ENCODE measurements at places on chromosomes 11 and 22.

- peak; percentile 26 for DNase-seq
These were observed 27.8 kb downstream of the RELT start for GRCh38 chr11:73404048-73404447.

- no peak for DNase-seq
These were observed 73.3 kb upstream of the ALX4 start for GRCh38 chr11:44383246-44383645.

- no peak for DNase-seq
These were observed 55.4 kb downstream of the GRIA4 start for GRCh38 chr11:105665281-105665680.

DNA sequence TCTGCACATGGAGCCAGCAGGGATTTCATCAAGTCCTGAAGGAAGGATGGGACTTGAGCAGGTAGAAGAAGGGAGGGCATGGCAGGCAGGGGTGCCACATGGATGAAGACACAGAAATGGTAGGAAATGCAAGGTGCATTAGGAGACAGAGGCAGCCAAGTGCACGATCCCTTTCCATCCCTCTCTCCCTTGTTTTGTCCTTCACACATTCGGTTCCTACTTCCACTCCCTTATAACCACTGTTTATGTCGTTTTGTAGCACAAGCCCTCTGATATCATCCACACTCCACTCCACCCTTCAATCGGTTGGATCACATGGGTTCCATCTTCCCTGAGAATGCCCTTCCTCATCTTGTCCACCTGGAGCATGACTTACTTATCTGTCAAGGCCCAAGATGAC, 35.2 kb downstream of the IFT27 start:
- DNase-seq: no peak

DNA sequence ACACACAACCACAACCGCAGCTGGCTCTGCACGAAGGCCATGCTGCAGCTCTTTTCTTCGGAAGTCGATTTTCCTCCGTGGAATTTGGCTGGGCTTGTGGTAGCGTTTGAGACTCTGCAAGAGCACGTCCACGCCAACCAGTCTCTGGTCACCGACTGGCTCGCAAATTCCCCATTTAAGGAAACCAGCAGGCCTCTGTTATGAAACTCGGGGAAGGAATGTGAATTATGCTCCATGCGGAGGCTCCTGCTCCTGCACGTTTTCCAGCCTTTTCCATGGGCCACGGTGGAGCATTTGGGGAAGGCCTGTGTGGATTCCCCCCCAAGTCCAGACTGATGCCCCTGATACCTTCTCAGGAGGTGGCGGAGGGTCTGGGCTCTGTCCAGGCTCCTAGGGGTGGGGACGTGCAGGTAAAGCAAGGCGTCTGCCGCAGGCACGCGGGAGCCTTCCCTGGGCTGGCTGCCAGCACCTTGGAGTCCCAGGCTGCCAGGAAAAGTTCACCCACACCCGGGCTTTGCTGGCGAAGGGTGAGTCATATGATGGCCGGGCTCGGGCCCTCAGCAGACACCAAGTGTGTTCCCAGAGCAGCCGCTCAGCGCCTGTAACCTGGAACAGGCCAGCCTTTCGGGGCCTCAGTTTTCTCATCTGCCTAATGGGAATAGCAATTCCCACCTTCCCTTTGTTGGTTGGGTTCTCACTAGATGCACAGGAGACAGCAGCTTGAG, 41.9 kb downstream of the LRP5 start:
- DNase-seq: peak; percentile 57

DNA sequence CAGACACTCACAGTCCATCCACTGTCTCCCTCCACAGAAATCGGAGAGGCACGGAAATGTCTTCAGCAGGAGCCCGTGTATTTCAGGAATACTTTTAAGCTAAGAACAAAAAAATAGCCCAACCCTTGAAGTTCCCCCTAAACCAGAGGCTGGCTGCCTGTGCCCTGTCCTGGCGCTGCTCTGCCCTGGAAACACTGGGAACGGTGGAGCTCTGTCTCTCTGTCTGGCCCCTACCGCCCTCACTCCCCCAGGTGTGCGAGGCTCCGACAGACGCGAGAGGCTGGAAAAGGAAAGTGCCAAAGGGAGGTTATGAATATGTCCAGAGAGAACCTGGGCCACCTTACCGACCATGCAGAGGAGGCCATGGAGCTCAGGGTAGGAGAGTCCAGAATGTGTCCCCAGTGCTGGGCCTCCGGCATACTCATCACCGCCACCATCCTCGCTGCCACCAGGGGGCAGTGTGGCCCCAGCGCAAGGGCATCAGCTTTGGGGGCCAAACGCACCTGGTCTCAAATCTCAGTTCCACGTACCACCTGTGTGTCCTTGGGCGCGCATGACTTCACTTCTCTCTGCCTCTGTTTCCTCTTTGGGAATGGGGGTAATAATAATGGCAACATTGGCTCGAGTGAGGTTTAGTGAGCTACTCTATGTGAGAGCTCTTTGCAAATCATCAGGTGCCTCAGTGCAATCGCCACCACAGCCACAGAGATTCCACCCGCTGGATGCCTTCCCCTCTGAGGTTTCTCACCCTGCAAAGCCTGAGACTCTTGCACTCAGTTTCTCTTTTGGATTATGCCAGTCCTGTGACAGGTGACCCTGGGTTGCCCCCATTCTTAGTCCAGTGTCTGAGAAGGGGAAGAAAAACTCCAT, 10.4 kb upstream of the SLCO2B1 start:
- peak; percentile 30 for DNase-seq

DNA sequence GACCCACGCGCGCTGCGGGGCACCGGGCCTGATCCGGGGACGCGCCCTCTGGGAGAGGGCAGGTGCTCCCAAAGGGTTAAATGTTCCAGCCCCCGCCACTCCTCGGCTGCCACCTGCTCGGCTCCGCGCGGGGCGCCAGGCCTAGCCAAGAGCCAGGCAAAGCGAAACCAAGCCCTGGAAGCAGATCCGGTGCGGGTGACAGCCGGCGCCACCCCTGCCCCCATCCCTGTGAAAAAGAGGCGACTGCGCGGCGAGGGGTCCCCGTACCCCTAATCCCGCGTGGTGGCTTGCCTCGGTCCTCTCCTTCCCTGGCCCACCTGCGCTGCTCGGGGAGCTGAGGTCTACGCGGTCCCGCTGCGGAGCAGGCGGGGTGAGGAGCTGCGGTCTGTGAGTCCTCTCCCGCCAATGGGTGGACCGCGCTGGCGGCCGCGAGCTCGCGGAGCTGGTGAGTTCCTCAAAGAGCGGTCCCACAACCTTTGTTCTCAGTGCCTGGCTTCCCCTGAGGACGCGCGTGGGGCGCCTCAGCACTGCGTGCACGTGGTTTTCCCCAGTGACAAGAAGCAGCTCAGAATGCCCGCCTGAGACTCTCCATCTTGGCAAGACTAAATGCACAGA, at the start of gene ME3:
Gene ME3 (minus strand): TSS at position 610 of the 615 bp plus-strand sequence.
- no peak for DNase-seq

DNA sequence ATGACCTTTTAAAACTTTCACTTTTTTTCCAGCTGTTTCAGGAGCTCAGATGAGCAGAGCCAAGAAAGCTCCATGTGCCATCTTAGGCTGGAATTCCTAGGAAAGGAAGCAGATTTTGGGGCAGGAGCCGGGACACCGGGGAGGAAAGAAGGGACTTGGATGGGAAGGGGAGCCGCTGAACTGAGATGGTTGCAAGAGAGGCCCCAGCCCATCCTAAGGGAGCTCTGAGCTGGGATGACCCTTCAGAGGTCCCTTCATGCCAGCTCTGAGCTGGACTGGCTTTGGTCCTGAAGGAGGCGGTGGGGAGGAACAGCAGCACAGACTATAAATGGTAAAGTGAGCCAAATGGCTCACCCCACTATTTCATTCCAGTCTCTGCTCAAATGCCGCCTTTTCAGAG, 55.2 kb upstream of the SLC22A12 start:
- DNase-seq: no peak

DNA sequence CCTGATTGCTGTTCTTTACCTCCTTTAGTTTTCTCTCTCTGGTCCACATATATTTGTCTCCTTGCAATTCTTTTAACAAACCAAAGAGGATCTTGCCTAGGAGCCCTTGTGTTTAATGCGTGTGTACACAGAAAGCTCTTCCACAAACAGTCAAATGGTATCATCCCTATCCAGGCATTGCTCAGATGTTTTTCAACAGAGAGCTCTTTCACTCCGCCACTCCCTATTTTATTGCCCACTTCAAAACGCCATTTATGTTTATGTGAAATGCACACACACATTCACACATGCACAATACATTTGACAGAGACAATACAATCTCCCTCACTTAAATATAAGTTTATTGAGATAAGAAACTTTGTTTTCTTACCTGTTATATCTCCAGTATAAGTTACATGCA, 4.7 kb downstream of the OR5AP2 start:
- no peak for DNase-seq

- DNase-seq: no peak
These were observed 152.6 kb downstream of the BARX2 start for GRCh38 chr11:129528296-129528695.

DNA sequence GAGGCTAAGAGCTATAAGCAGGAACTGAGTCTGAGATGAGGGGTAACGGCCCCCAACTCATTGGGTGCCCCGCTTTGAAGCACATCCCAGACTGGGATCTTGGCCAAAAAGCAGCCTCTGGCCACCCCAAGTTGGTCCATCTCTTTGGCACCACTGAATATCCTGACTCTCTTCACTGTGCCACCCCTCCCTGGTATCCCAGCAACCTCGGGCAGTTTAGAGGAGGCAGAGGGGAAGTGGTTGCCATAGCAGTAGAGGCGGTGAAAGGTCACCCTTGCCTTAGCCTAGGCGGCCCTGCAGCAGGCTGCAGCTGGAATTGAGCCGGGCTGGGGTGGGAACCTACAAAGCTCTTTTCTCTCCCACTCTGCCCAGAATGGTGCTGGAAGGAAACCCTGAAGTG, 1.1 kb downstream of the PELI3 start:
- no peak for DNase-seq

DNA sequence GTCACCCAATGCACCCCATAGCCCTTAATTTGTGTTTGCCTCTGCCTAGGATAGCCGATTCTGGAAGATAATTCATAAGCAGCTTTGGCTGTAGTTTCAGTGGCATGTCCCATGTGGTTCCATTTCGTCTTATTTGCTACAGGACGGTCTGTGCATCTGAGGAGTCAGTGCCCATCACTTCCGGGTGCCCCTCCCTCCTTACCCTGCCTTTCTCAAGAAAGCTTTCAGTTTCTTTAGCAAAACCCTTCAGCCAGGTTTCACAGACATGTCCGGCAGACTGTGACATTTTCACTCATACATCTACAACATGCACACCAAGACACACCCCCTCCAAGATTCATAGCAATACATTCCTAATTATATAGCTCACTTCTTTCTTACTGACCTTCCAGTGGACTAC, 14.3 kb downstream of the TP53AIP1 start:
- no peak for DNase-seq

DNA sequence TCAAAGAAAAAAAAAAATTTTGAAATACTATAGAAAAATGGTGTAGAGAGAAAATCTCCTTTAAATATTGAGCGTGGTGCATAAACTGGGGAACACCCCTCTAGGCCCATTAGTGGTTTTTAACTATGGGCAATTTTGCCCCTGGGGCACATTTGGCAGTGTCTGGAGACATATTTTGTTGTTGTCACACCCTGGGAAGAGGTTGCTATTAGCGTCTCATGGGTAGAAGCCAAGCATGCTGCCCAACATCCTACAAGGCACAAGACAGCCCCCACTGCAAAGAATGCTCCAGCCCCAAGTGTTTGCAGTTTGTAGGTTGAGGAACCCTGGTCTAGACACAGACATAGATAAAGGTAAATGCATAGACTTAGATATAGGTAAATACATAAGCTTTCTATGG, 92.6 kb downstream of the KIAA1671 start:
- DNase-seq: no peak

DNA sequence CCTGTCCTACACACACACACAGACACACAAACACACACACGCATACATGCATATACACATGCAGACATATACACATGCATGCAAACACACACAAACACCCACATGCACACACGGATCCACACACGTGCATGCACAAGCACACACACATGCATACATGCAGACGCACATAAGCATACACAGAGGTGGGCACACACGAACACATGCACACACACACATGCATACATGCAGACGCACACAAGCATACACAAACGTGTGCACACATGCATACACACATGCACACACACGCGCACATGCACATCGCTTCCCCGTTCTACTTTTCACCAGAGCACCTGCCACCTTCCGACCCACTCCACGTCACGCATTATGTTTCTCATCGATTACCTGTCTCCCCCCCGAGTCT, 13.2 kb downstream of the PHF21B start:
- no peak for DNase-seq

GRCh38 chr22:18975434-18976196, 39.5 kb upstream of the PRODH start:
- no peak for DNase-seq

DNA sequence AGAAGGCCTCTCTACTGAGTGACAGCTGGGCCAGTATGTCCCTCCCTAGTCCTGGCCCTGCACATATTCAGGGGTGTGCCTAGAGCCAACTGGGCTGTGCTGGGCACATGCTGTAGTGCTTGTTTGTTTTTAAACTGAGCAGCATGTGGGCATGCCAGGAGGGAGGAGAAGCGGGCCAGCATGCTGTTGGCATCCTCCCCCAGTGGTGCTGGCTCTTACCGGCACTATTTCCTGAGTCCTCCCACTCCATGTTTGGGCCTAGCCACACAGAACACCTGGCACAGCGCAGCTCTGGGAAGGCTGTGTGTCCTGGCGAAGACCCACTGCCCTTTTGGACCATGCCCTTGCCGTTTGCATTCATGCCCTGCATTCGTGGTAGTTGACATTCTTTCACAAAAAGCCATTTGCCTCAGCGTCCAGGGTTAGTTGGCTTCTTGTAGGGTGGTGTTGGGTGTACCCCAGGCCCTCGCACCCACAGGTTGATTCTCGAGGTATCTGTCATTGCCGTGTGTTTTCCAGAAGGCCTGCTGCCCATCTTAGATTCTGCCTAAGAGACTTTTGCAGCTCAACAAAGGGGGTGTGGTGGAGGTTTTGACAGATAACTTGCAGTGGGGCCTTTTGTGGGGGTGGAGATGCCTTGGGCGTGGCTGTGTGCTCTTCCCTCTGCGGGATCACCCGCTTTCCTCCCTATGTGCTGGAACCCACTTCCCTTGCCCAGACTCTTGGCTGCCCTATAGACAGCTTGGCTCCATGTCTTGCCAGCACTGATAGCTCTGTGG, 13.6 kb downstream of the DGCR8 start:
- DNase-seq: no peak

- DNase-seq: no peak
These were observed 1.3 kb downstream of the PACSIN2 start for GRCh38 chr22:43013355-43014315.

GRCh38 chr11:45187375-45187774, 40.9 kb downstream of the PRDM11 start:
- DNase-seq: no peak

- DNase-seq: no peak
These were observed 485 bp downstream of the KCNJ4 start for GRCh38 chr22:38454353-38455075.

GRCh38 chr11:95931916-95932315, 8.0 kb upstream of the MTMR2 start:
- DNase-seq: no peak

GRCh38 chr11:17714870-17715269, 4.5 kb upstream of the MYOD1 start:
- no peak for DNase-seq

GRCh38 chr11:104784684-104785460, 113.4 kb downstream of the CASP12 start:
- DNase-seq: no peak

GRCh38 chr11:71309611-71310010, 57.2 kb upstream of the SHANK2 start:
- no peak for DNase-seq

GRCh38 chr11:64862987-64863390, 15.4 kb downstream of the EHD1 start:
- peak; percentile 45 for DNase-seq
